ENCODE measurements at places on chromosomes 13 and 19.
A peak's percentile ranks its signal among the peaks of the same experiment; 100 is the strongest.

GRCh38 chr13:101406791-101407190 is 9.5 kb downstream of the NALCN start:
- no peak for DNase-seq

GRCh38 chr13:23786607-23787006 is 102.6 kb downstream of the MIPEP start:
- DNase-seq: no peak

- no peak for DNase-seq
Observed at GRCh38 chr13:108993346-108993745, 363.9 kb downstream of the MYO16 start.

DNA sequence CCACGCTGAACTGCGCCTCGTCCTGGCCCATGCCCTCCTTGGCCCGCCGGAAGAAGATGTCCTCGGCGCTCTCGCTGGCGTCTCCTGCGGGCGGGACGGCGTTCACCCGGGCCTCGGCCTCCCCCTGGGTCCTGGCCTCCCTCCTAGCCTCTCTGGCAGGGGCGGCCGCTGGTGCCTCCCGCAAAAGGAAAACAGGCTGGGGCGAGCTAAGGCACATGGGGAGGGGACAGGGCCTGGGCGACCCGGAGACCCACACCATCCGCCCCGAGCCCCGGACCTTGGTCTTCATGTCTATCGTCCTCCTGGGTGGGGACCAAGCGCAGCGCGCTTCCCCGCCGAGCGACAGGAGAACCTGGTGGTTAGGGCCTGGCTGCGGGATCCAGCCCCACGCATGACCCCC is 5.7 kb upstream of the TBXA2R start:
- DNase-seq: no peak

GRCh38 chr19:16262618-16263017 is 62.0 kb upstream of the KLF2 start:
- DNase-seq: no peak

DNA sequence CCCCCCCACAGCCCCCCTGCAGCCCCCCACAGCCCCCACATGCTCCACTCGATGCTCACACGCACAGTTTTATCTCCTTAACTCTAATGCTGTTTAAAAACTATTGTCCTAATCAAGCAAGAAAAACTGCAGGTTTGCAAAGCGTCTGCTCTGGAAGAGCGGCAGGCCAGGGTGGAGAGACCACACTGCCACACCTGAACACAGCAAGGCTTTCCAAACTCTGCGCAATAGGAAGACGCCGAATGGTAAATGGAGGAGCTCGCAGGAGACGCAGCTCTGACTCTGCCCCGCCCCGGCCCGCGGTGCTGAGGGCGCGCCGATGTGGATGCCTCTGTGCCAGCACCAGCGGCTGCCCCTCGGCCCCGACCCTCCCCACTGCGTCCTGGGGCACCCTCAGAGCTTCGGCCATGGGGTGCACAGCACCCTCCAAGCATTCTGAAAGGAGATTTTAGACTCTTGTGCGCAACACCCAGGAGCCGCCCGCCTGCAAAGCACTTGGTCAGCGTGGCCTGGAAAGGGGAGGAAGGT is 32.4 kb downstream of the RASA3 start:
- no peak for DNase-seq

- no peak for DNase-seq
Observed at GRCh38 chr13:112751617-112752016, 61.8 kb downstream of the ATP11A start.

DNA sequence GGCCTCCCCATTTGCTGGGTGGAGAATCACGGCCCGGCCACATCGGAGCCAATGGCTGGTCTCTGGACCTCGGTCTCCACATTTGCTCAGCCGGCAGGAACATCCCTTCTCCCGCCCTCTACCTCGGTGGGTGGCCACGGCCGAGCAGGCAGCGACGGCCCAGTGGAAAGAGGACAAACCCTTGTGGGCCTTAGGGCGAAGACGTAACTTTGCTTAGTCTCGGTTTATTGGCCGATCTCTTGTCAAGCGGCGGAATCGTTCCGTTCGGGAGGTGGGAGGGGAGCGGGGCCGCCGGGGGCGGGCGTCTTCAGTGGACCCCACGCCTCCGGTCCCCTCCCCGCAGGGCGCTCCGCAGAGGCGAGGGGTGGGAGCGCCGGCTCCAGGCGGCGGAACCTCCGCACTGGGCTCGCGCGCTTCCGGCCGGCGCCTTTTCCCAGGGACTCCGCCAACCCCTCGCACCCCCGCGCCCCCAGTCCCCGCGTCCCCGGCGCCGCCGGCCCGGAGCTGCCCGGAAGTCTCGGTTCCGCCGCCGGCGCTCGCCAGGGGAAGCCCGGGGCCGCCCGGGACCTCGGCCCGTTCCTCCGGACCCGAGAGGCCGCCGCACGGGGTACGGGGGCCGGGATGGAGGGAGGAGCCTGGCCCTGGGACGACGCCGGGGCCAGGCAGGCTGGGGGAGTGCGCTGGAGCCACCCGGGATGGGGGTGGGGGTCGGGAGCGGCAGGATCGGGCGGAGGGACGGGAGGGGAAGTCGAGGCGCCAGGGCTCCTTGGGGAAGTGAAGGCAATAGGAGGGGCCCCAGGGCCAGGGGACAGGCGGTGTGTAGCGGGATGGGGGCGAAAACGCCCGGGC is at the start of gene ZNF580:
Gene ZNF580, plus strand, starts transcription at position 426 of the 849 bp plus-strand sequence. CDS start 1,507 bp downstream, outside the sequence.
- DNase-seq: peak; percentile 47

GRCh38 chr19:14818588-14818987 is 16.4 kb downstream of the OR7A5 start:
- no peak for DNase-seq

GRCh38 chr13:62595976-62596375 is 1180.3 kb upstream of the PCDH20 start:
- DNase-seq: no peak
